Small intestine (tissue), 16 donors: ENCODE measurements at places on chromosomes 2 and 18.

- no peaks in the 10 kb centered on the region for H3K4me1 ChIP-seq
- no peak for DNase-seq
- H3K4me3 ChIP-seq: no peak overlapping the region
- H3K36me3 ChIP-seq: no peaks in the 10 kb centered on the region
Observed at GRCh38 chr2:204170411-204170810, 233.8 kb downstream of the ICOS start.

DNA sequence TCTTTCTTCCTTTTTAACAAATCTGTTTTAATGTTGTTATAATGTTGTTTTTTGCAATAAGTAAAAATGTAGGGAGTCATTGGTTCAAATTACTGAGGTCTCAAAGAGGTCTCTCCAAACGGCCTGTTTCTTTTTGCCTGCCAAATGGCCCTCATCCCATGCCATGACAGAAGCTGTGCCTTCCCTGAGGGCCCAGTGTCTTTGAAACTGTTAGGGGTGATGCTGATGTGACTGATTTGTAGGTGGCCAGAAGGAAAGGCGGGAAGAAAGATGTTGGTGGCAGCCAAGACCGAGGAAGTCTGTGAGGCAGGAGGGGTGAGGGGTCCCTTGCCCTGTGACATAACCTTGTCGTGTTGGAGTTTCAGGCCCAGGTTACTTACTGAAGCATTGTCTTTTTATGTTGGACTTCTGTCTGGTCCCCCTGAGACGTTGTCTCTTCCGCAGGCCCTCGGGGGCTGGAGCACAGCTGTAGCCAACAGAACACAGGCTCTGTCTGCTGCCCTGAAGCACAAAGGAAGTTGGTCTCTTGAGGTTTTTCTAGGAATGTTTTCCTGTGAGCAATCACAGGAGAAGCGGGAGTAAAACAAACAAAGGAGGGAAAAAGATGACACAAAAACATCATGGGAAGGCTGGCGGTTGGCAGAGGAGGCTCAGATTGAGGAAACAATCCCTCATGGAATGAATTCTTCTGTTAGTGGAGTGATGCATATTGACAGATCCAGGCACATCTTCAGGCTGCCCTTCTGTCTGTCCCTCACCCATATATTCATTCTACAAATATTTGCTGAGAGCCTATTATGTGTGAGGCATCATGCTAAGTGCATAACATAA is 4.9 kb upstream of the ST3GAL5 start:
- no peak for DNase-seq
- H3K36me3 ChIP-seq: no peaks in the 10 kb centered on the region
- no peaks in the 10 kb centered on the region for H3K4me1 ChIP-seq
- H3K27ac ChIP-seq: no peak overlapping the region

DNA sequence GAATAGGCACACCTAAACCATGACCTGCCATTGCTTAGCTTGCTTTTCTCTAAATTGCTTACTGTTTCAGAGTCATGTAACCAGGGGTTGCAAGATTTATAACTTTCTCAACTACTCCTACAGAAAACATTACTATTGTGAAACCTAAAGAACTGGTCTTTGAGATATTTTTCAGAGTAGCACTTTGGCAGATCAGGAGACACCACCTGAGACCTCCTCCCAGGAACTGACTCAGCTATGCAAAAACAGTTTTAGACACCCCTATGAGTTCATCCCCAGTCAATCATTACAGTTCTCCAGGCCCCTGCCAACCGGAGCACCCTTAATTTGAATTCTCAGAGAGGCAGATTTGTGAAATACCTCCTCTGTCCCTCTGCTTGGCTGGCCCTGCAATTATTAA is 80.3 kb downstream of the MBOAT2 start:
- peaks cover 2% of the 10 kb centered on the region for H3K36me3 ChIP-seq
- DNase-seq: no peak
- H3K4me3 ChIP-seq: no peak overlapping the region
- no peak overlapping the region for H3K27ac ChIP-seq
- no peaks in the 10 kb centered on the region for H3K4me1 ChIP-seq
- no peaks in the 10 kb centered on the region for H3K27me3 ChIP-seq

GRCh38 chr2:238890618-238891456 is 43.0 kb downstream of the TWIST2 start:
- peaks cover 2% of the 10 kb centered on the region for H3K27me3 ChIP-seq
- H3K36me3 ChIP-seq: no peaks in the 10 kb centered on the region
- DNase-seq: no peak

- no peak overlapping the region for H3K27ac ChIP-seq
- no peak overlapping the region for H3K4me3 ChIP-seq
- H3K4me1 ChIP-seq: no peaks in the 10 kb centered on the region
- H3K36me3 ChIP-seq: no peaks in the 10 kb centered on the region
Observed at GRCh38 chr2:104472076-104472475, 381.8 kb upstream of the POU3F3 start.

- H3K4me1 ChIP-seq: peaks cover 13% of the 10 kb centered on the region
- no peaks in the 10 kb centered on the region for H3K27me3 ChIP-seq
- peak overlapping the region; percentile 48 for H3K27ac ChIP-seq
- no peaks in the 10 kb centered on the region for H3K36me3 ChIP-seq
- no peak for DNase-seq
Observed at GRCh38 chr2:207161247-207162123, 4.3 kb downstream of the KLF7 start.

DNA sequence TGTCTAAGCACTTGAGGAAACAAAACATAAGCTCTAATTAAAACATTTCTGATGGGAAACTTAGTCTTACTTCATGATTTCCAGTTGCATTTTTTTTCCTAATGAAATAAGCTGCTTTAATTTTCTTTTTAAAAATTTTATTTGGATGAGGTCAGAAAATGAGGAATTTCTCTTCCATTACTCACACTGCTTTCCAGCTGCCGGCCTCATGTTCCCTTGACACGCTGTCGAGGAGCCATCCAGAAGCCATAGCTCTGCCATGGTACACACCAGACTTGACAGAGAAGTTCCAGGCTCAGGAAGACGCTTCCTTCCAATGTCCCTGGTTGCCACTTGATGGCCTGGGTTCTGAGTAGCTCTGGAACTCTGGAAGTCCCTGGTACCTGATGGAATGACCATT is 12.1 kb upstream of the MAPRE2 start:
- no peaks in the 10 kb centered on the region for H3K27me3 ChIP-seq
- H3K36me3 ChIP-seq: no peaks in the 10 kb centered on the region
- no peak overlapping the region for H3K4me3 ChIP-seq

DNA sequence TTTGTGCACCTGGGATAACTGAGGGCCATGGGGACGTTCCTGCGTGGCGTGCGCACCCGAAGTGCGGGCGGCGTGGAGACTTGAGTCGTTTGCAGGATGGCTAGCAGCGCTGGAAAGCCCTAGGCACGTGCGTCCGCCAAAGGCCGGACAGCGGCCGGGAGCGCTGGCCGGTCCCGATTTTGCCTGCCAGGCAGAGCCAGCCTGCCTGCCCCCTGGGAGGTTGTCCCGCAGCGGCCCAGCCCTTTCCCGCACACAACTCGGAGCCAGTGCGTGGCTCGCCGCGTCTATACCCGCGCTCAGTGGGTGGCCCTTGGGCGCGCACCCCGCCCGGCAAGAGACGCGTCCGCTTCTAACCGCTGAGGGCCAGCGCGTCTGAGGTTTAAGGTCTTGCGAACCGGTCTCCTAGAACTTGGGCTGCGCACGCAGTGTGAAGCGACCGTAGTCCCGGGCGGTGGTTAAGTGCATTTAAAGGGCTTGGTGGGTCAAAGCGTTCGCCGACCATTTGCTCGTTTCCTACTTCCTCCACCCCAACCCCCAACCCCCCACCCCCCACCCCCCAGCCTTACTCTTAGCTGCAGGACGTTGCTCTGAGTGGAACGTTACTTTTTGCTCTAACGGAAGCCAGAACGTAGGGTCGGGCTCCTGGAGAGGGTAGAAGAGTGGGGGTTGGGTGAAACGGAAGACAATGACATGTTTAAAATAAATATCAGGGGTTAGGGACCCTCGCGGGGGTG is 627 bp downstream of the CDCA7 start:
- H3K27me3 ChIP-seq: no peaks in the 10 kb centered on the region
- H3K4me3 ChIP-seq: peak overlapping the region; percentile 70
- peaks cover 3% of the 10 kb centered on the region for H3K4me1 ChIP-seq
- peak overlapping the region; percentile 17 for H3K27ac ChIP-seq
- DNase-seq: peak; percentile 57
- no peaks in the 10 kb centered on the region for H3K36me3 ChIP-seq

GRCh38 chr2:25620077-25620476 is 53.3 kb downstream of the DTNB start:
- H3K4me1 ChIP-seq: no peaks in the 10 kb centered on the region
- no peak overlapping the region for H3K4me3 ChIP-seq
- no peaks in the 10 kb centered on the region for H3K27me3 ChIP-seq
- H3K36me3 ChIP-seq: no peaks in the 10 kb centered on the region

DNA sequence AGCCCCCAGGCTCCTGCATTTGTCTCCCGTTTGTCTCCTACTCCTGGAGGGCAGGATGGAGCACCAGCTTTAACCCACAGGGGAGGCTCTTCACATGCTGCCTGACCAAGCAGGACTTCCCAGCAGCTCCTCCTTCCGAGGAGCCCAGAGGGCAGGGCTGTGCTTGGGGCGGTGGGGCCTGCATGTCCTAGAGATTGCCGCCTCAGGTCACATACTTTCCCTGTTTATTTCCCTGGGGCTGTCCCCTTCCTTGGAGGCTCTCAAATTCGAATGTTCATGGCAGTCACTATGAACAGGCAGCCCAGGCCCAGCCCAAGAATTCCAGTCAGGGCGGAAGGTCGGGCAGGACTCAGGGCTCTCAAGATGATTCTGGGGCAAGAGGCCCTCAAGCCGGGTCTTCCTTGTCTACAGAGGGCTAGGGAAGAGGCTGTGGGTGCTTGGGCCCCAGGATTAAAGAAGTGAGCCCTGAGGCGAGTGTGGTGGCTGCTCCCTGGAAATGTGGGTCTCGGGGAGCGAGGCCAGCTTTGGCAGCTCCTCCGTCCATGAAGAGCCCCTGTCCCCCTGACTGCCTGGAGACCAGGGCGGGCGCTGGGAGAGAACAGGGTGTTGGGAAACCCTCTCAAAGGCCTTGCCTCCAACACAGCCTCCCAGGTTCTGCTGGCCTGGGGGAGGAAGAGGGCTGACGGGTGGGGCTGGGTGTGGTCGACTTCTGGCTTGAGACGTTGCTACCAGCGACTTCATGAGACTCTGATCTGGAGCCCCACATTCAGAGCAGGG is 48.9 kb upstream of the HPCAL1 start:
- no peak overlapping the region for H3K27ac ChIP-seq
- H3K27me3 ChIP-seq: no peaks in the 10 kb centered on the region
- H3K36me3 ChIP-seq: no peaks in the 10 kb centered on the region
- no peaks in the 10 kb centered on the region for H3K4me1 ChIP-seq
- no peak for DNase-seq

DNA sequence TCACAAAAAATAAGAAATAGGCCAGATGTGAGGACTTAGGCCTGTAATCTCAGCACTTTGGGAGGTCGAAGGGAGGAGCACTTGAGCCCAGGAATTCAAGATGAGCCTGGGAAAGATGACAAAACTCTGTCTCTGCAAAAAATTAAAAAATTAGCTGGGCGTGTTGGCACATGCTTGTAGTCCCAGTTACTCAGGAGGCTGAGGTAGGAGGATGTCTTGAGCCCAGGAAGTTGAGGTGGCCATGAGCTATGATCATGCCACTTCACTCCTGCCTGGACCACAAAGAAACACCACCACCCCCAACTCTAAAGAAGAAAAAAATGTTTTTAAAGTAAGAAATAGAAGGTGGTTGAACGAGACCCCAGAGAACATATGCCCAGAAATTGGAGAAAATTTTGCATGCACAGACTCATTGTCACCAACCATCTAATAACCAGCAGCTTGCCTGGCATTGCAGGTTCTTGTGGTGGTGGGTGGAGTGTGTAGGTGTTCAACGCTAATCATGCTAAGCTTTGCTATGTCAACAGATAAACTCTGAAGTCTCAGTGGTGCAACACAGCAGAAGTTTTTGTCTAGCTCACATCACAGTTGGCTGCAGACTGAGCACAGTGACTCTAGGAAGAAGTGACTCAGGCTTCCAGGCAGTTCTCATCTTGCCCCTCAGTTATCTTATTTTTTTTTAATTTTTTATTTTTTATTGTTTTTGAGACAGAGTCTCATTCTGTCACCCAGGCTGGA is 18.6 kb downstream of the ARL4C start:
- H3K36me3 ChIP-seq: no peaks in the 10 kb centered on the region
- DNase-seq: no peak
